ENCODE measurements at places on chromosomes 1 and 21.

DNA sequence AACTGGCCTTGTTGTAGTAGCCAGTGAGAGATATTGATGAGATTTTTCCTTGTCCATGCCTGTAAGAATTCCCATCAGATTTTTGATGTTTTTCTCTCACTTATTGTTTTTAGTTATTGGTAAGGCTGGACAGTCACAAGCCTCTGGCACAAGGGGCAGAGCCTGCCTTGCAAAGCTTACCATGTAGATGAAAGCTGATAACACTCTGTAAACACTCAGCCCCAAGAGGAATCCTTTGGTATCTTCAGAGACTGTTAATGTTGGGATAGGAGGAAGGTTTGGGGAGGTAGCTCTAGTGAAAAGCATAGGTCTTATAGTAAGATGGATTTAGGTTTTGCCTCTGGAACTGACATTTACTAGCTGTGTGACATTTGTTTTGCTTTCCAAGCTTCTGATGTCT is 37.7 kb downstream of the MARK1 start:
- no peak for DNase-seq

DNA sequence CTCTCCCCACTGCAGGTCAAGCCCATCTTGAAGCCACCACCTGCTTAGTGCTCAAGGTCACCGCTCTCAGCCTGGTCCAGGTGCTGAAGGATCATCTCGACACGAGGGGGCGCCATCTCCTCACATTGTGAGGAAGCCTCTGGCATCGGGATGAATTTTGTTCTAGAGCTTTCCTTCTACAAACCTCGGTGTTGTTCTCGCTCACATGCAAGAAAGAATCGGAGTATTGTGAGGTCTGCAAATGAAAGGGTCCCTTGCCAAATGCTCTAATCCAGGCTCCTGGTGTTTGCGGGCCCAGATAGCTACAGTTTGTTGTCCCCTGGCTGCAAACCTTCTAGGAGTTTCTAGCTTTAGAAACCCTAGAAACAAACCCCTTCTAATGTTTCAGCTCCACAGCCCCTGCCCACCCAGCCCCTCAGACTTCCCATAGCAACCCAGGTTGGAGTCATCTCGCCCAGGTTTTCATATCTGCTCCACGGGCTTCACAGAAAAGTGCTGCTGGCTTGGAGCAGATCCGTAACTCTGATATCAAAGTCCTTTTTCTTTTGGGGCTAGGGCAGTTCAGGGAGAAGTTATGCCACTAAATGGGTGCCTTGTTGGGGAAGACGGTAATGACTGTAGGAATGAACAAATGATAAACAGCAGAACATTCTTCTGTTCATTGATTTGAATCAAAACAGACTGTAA is 8.6 kb upstream of the ATP5PO start:
- peak; percentile 74 for DNase-seq

GRCh38 chr1:44368471-44369151 is 13.6 kb upstream of the ERI3 start:
- no peak for DNase-seq

GRCh38 chr1:31605908-31606427 is 11.5 kb upstream of the HCRTR1 start:
- DNase-seq = no peak

DNA sequence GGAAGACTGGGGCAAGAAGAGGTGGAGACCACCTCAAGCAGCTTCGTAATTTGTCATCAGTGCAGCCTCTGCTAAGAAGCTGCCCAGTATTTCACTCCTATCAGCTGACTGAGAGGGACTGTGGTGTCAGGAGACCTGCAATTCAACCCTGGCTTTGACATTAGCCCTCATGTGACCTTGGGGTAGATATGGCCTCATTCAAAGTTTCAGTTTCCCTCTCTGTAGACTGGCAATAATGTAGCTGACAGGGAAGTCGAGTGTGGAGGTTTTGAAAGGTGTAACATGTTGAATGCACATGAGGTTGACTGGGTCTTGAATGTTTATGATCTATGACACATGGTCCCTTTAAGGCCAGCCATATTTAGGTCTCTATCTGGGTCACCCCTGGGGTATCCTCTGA is 2.2 kb upstream of the SPRR4 start:
- DNase-seq = no peak

DNA sequence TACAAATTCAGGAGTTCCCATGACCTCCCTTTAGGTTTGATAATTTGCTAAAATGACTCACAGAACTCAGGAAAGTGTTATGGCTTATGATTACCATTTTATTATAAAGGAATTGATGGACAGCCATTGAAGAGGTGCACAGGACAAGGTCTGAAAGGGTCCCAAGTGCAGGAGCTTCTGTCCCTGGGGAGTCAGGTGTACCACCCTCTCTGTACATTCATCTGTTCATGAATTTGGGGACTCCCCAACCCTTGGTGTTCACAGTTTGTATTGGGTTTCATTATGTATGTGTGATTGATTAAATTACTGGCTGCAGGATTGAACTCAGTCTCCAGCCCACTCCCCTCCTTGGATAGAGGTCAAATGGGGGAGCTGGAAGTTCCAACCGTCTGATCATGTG is 10.8 kb upstream of the IL10RB start:
- DNase-seq = no peak
